Chondrocyte (in vitro differentiated cells): ENCODE measurements at places on chromosomes 1 and 21. TPM values are rescaled to one million over a fixed set of nuclear protein-coding genes. Genes with fewer than 3 reads are reported as not detected.

GRCh38 chr1:109161858-109162606, 48.1 kb downstream of the ELAPOR1 start:
- no peak for DNase-seq
- peaks cover 24% of the 10 kb centered on the region for H3K4me1 ChIP-seq
- no peaks in the 10 kb centered on the region for H3K36me3 ChIP-seq

DNA sequence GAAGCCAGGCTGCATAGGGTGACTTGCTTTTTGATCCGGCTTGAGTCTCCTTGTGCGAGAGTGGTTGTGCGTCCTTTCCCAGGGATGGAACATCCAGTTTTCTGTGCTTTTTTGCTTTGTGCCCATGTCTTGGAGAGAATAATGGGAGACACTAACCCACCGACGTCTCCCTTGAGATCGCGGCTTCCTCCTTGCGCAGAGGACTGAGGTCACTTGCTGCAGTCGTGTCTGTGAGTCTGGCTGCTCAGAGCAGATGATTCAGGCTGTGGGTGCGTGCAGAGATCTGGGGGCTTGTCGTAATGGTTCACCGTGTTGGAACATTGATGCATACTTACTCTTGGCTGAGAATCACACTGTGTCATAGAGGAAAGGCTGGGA, 164.5 kb upstream of the CACNA1E start:
- no peak overlapping the region for H3K27ac ChIP-seq
- no peak for DNase-seq
- peaks cover 1% of the 10 kb centered on the region for H3K36me3 ChIP-seq
- H3K4me1 ChIP-seq = peaks cover 9% of the 10 kb centered on the region

Gene NT5C1A
- total RNA-seq = 0.31 to 0.32 TPM in 2 of 3 replicates, not detected in the other

DNA sequence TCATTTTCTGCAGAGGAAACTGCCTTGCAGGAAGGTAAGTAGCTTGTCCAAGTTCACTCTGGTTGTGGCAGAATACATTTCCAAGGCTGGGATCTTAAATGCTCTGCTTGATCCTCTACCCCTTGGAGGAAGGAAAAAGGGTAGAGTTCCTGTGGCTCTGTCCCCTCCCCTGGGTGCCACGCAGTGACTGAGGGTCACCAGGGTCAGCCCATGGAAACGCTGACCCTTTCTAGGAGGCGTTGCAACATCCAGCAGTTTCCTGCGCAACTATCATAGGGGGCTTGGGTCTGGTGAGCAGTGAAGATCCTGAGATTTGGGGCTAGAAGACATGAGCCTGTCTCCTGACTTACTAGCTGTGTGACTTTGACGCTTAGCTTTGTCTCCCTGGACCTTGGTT, 29.4 kb upstream of the EPS8L3 start:
- H3K27ac ChIP-seq = peak overlapping the region; percentile 22
- no peaks in the 10 kb centered on the region for H3K36me3 ChIP-seq
- H3K27me3 ChIP-seq = no peaks in the 10 kb centered on the region
- H3K4me1 ChIP-seq = peaks cover 57% of the 10 kb centered on the region
- no peak overlapping the region for H3K4me3 ChIP-seq
- peak; percentile 27 for DNase-seq

DNA sequence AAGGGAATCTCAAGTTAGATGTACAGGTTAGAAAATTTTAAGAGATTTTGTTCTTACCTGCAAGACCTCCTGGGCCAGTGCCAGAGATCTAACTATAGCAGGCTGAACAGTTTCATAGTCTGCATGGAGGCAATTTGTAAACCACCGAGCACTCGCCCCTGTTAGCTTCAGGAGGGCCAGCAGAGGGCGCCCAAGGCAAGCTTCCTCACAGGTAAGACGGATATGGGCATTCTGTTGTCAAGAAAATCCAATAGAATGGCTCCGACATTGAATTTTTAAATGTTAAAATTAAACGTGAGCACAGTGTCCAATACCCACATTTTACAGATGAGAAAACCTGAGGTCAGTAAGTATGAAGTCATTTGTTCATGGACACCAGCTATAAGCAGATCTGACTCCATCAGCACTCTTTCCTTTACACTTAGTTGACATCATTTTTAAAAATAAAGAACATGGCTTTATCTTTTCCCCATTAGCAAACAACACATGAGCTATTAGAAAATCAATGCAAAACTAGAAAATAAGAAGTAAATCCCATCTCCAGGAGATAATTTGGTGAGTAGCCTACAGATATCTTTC, 2.2 kb downstream of the REG4 start:
- no peaks in the 10 kb centered on the region for H3K4me1 ChIP-seq
- no peak overlapping the region for H3K4me3 ChIP-seq
- no peaks in the 10 kb centered on the region for H3K36me3 ChIP-seq
- H3K27ac ChIP-seq = no peak overlapping the region
- H3K27me3 ChIP-seq = peaks cover 39% of the 10 kb centered on the region
- DNase-seq = no peak

- no peak for DNase-seq
- peaks cover 11% of the 10 kb centered on the region for H3K4me1 ChIP-seq
- H3K27me3 ChIP-seq = no peaks in the 10 kb centered on the region
- peaks cover 7% of the 10 kb centered on the region for H3K36me3 ChIP-seq
- H3K27ac ChIP-seq = peak overlapping the region; percentile 8
- H3K4me3 ChIP-seq = no peak overlapping the region
Measured at GRCh38 chr1:24536391-24536840, 19.5 kb upstream of the NCMAP start.

GRCh38 chr21:43866659-43867331, 1.8 kb downstream of the AGPAT3 start:
- peaks cover 16% of the 10 kb centered on the region for H3K4me1 ChIP-seq
- DNase-seq = peak; percentile 59
- peak overlapping the region; percentile 72 for H3K4me3 ChIP-seq
- H3K27ac ChIP-seq = peak overlapping the region; percentile 85

- H3K36me3 ChIP-seq = peaks cover 9% of the 10 kb centered on the region
- DNase-seq = peak; percentile 82
- H3K4me3 ChIP-seq = peak overlapping the region; percentile 83
- no peak overlapping the region for H3K27ac ChIP-seq
- peaks cover 17% of the 10 kb centered on the region for H3K4me1 ChIP-seq
- H3K27me3 ChIP-seq = no peaks in the 10 kb centered on the region
Measured at GRCh38 chr1:36088265-36088576, 471 bp upstream of the ADPRS start.

DNA sequence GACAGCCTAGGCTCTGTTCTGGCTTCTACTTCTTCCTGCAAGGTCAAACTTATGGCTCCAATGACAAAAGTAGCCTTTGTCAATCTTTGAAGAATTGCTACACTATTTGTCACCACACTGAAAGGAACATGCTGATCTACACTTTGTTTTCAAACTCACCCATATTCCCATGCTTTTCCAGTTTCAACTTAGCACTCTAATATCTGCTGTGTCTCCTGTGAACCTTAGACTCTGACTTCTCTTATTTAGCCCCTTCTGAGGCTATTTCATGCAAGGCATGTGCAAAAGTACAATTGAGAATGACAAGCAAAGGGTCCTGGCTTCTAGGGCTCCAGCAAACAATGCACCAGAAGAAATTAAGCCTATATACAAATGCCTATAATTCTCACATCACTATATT, 374.9 kb downstream of the VAV3 start:
- no peak for DNase-seq
- H3K36me3 ChIP-seq = no peaks in the 10 kb centered on the region
- H3K4me1 ChIP-seq = no peaks in the 10 kb centered on the region
